Mesenteric fat pad (tissue), 1 donor: ENCODE measurements at places on chromosomes 11 and 22.

GRCh38 chr11:63573881-63574855, 11.0 kb upstream of the PLAAT2 start:
- peak; percentile 37 for DNase-seq

DNA sequence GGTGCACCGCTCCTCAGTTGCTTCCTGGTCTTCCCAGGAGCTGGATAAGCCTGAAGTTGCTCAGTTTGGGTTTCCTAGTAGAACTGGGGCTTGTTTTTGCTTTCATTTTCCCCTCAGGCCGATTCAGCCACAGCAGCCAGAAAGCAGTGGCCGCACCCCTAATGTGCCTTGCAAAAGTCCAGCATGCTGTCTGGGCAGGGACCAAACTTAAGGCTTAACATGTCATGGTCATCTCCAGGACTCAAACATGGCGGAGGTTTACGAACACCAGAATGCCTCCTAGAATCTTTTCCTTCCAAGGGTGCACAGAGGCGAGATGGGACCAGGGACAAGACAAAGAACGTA, 2.5 kb downstream of the GNG3 start:
- DNase-seq: no peak

GRCh38 chr11:84497981-84498411, 1129.1 kb downstream of the DLG2 start:
- no peak for DNase-seq

- no peak for DNase-seq
These were observed 71.3 kb downstream of the KCNC1 start for GRCh38 chr11:17805873-17806272.

- no peak for DNase-seq
These were observed 16.7 kb downstream of the BCL9L start for GRCh38 chr11:118908901-118909618.

- no peak for DNase-seq
These were observed 82.3 kb downstream of the FDX1 start for GRCh38 chr11:110512026-110512425.

GRCh38 chr11:105492010-105492409, 117.9 kb upstream of the GRIA4 start:
- DNase-seq: no peak

- DNase-seq: no peak
These were observed 246.2 kb downstream of the ST3GAL4 start for GRCh38 chr11:126601550-126602215.

- DNase-seq: no peak
These were observed 18.6 kb downstream of the TP53AIP1 start for GRCh38 chr11:128924104-128924503.

GRCh38 chr11:10418259-10418949, 36.7 kb upstream of the AMPD3 start:
- DNase-seq: no peak

GRCh38 chr11:123173040-123173855, 21.8 kb downstream of the CLMP start:
- DNase-seq: no peak

GRCh38 chr11:14237444-14237961, 121.5 kb downstream of the RRAS2 start:
- no peak for DNase-seq

DNA sequence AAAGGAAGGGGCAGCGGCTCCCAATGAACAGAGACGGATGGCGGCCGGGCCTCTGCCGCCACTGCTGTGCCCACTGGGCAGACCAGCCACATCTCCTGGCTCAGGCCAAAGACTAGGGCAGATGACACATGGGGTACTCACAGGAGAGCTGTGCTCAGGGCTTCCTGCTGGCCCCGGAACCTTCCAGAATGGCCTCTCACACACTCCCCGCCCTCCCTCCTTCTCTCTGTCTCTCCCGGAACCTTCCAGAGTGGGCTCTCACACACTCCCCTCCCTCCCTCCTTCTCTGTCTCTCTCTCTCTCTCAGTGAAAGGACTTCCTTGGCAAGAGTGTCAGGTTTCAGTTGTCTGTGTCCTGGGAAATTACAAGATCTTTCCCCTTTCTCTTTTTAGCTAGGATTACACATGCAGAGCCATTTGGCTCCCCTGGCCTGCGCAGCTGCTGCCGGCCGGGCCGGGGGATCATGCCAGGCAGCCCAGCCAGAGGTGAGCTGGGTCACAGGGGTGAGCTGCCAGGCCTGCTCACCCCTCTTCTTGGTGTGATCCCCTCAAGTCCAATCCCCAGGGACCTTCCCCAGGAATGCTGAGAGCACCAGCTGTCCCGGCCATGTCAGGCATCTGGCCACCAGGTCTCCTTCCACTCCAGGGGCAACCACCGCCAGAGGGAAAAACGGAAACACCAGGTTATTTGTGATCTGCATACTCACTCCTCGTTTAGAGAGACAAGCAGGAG, 45.3 kb upstream of the ADA2 start:
- no peak for DNase-seq

- no peak for DNase-seq
These were observed 18.9 kb downstream of the SHISAL1 start for GRCh38 chr22:44293876-44294275.

DNA sequence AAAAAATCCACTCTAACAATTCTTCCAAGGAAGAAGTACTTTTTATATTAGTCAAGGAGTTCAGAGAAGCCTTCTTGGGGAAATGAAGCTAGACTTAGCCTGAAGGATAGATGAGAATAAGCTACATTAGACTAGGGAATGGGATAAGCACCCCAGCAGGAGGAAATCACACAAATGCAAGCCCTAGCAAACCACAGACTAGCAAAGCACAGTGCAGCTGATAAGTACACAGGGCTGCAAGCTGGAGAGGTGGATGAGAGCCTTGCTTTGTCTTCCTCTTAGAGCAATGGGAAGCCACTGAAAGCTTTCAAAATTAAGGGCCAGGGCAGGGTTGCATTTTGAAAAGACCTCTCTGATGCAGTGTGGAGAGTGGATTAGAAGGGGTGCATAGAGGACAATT, 946.2 kb downstream of the LRRC4C start:
- DNase-seq: no peak

DNA sequence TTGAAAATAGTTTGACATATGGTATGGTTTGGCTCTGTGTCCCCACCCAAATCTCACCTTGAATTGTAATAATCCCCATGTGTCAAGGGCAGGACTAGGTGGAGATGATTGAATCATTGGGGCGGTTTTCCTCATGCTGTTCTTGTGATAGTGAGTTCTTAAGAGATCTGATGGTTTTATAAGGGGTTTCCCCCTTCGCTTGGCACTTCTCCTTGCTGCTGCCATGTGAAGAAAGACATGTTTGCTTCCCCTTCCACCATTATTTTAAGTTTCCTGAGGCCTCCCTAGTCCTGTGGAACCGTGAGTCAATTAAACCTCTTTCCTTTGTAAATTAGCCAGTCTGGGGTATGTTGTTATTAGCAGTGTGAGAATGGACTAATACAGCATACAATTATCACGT, 7.7 kb downstream of the KCTD21 start:
- no peak for DNase-seq

- no peak for DNase-seq
These were observed 70.7 kb downstream of the DGCR2 start for GRCh38 chr22:19051381-19052072.

GRCh38 chr11:2931420-2931746, 2.2 kb upstream of the PHLDA2 start:
- no peak for DNase-seq

- no peak for DNase-seq
These were observed 7.3 kb downstream of the ADORA2A start for GRCh38 chr22:24434471-24435322.

GRCh38 chr11:132056689-132057088, 686.3 kb downstream of the NTM start:
- DNase-seq: no peak

DNA sequence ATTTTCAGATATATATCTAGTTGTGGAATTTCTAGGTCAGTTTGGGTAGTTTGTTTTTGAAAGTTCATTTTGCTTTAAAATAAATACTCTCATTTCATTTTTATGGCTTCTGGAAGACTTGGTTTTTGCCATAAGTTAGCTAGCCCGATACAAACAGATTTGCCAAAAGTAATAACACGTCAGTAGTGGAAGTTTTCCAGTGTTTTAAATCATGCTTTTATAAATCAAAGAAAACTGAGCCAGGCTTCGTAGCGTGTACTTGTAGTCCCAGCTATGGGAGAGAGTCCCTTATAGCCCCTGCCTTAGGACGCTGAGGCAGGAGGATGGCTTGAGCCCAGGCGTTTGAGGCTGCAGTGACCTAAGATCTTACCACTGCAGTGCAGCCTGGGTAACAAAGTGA, 21.7 kb upstream of the MICALL1 start:
- no peak for DNase-seq

- DNase-seq: no peak
These were observed 11.3 kb upstream of the NLRP6 start for GRCh38 chr11:266676-267439.

- no peak for DNase-seq
These were observed 7.8 kb downstream of the OR8B12 start for GRCh38 chr11:124535552-124536232.

DNA sequence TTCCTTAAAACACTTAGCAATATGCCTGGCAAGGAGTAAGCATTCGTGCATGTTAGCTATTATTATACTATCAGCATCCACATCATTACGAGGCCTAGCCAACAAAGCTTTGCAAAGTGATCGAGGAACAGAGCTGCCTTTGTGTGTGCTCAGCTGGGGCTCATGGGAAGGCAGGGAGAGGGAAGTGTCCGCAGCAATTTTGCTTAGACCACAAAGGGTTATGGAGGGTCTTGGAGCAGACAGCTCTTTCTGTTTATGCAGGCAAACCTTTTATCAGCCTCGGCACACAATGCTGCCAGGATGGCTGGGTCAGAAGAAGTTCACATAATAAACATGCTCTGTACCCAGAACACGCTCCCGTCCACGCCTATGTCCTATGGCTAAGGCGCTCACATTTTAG, 10.9 kb upstream of the DKK3 start:
- DNase-seq: no peak

- peak; percentile 57 for DNase-seq
These were observed 14.9 kb downstream of the ZNF74 start for GRCh38 chr22:20408891-20409290.

- no peak for DNase-seq
These were observed 58.5 kb downstream of the CCDC34 start for GRCh38 chr11:27304514-27304913.

- no peak for DNase-seq
These were observed 32.6 kb upstream of the SLC6A5 start for GRCh38 chr11:20566591-20567434.

DNA sequence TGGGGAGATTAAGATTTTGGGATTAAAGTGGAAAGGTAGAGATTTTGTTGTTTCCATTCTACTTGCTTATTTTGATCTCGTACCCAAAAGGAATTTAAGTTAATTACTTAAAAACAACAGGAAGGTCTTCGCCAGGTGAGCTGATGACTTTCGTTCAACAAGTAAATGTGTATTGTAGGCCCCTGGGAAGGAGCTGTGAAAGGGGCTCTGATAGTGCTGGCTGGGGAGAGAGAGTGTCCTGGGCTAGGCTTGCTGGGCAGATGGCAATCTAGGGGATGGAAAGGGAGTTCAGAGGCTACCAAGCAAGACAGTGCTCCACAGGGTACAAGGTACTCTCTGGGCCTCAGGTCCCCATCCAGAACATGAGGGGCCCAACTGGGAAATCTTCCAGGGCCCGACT, 189.4 kb downstream of the CEP164 start:
- DNase-seq: no peak

- DNase-seq: no peak
These were observed 76.2 kb downstream of the SLC1A2 start for GRCh38 chr11:35343033-35343598.
